Aorta (tissue), 5 donors: ENCODE measurements at places on chromosomes 11 and 22.
A peak's percentile ranks its signal among the peaks of the same experiment; 100 is the strongest.

GRCh38 chr22:41513391-41513790, 30.9 kb downstream of the POLR3H start:
- no peak for DNase-seq

DNA sequence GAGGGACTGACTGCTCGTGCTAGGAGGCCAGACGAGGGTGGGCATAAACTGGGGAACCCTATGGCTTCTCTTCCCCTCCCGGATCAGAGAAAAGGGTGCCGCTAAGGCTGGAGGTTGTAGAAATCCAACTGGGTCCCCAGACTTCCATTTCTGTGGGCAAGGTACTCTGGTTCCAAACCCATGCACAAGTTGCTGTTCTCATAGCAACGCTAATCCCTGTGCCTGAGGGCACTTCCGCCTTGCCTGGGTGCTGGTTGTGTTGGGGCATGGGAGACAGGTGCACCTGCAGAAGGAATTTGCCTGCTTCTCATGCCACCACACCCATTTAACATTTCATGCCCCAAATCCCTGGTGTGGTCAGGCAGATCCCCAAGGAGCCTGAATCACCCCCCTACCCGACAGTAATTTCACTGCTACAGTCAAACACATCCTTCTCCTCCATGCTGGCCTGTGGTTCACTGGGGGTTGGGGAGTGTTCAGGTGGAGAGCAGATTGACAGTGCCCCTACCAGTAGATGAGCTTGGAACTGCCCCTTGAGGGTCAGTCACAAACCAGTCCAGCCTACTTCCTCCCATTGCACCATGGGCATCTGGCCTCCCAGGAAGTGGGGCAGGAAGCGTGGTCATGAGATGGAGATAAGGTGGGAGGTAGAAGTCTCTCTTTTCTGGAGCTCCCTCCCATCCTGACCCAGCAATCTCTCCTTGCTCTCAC, 1.2 kb downstream of the C2CD2L start:
- peak; percentile 50 for DNase-seq

DNA sequence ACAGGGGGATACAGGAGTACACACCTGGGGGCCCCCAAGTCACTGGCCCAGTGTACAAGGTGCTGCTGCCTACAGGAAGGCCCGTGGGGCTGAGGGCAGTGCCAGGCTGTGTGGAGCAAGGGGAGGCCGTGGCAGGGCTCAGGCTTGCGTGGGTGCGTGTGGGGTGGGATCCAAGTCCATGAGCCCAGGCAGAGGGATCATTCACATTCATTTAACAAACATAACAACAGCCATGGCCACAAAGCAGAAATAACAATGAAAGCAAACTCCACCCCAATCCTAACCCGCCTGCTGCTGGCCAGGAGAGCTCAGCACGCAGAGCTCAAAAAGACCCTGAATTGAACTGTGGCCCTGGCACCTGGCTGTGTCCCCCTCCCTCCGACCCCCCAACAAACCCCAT, 17.0 kb upstream of the SCGB1A1 start:
- DNase-seq: no peak

- DNase-seq: no peak
These were observed 56.1 kb downstream of the RBFOX2 start for GRCh38 chr22:35972559-35972958.

- no peak for DNase-seq
These were observed 59.0 kb downstream of the CEP57 start for GRCh38 chr11:95849087-95849825.

- DNase-seq: no peak
These were observed 751 bp downstream of the MS4A10 start for GRCh38 chr11:60785806-60786361.

GRCh38 chr11:125874556-125875124, 12.8 kb upstream of the HYLS1 start:
- no peak for DNase-seq

GRCh38 chr11:32094923-32095322, 4.0 kb downstream of the RCN1 start:
- no peak for DNase-seq

DNA sequence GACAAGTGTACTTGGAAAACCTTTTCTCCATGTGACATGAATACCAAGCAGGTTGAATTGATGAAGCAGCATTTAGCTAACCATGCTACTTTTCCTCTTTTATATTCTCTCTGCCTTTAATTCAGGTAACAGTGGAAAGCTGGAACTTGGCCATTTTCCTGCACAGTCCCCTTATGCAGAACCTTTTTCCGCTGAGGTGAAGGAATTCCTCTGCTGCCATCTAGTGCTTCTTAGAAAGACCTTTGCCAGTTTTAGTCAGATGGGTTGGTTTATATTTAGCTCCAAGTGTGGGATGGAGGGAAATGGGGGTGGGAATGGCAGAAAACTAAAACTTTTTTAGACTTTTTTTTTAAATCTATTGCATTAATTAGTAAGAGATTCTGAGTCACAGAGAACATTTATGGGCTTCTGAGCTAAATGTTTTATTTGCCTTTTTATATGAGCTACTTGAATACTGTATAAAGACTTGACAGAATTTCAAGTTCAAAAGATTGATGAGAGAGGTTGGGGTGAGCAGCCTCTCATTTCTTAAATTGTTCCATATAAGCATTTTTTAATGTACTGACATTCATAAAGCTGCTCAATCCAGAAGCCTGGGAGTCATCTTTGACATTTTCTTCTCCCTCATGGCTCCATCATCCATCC, 153.9 kb upstream of the ZC3H12C start:
- DNase-seq: no peak

DNA sequence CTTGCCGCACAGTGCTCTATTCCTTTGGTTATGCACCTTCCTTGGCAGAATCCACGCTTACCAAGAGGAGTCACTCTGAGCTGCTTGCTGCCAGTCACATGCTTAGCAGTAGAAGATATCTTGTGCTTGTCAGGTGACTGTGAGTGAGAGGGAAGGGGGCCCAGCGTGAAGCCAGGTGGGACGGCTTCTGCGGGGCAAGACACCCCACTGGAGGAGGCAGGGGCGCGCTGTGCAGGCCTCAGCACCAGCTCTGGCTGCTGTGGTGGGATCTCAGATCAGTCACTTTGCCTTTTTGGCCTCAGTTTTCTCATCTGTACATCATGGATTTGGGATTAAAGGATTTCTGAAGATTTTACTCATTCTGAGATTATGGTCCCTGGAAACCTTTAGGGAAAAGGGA, 63.9 kb upstream of the B3GAT1 start:
- DNase-seq: no peak

DNA sequence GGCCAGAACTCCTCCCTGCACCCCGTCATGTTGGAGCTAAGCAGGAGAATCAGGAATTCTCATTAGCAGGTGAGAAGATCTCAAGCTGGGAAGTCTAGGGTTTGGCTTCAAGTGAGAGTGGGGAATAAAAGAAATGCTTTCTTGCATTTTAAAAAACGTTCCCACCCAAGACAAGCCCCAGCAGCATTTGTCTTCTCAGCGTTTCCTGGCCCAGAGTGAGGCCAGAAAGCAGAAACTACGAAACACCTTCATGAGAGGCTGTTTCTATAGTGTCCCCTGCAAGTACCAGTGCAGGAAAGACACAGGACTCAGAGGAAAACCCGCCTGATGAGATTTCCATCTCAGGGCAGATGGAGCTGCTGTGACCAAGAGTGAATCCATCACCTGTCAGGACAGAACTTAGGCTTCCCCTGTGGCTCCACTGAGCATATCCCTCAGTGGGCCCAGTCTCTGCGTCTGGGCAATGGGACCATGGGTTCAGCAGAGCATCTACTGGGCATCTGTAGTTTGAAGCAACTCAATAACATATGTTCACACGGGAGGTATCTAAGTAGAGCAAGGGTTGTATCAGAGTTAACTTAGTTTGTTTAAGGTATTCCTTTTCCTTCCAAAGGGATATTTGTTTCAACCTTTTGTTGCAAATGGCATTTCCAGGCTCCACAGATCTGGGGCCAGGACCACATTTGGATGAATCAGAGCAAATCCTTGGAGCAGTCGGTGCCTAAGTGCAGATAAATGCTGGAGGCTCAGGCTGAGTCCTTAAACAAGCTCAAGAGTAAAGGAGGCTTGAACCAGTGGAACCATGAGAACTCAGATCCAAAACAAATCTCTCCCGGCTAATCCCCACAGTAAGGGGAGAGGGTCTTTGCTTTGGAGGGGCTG, 548.3 kb downstream of the MIAT start:
- DNase-seq: no peak

GRCh38 chr22:40178417-40179409, 988 bp downstream of the TNRC6B start:
- DNase-seq: no peak

GRCh38 chr11:101129203-101129943, at the start of gene PGR:
Gene PGR, minus strand, starts transcription at chr11:101129813. Its CDS starts 743 bp downstream, at chr11:101129070.
- peak; percentile 86 for DNase-seq

DNA sequence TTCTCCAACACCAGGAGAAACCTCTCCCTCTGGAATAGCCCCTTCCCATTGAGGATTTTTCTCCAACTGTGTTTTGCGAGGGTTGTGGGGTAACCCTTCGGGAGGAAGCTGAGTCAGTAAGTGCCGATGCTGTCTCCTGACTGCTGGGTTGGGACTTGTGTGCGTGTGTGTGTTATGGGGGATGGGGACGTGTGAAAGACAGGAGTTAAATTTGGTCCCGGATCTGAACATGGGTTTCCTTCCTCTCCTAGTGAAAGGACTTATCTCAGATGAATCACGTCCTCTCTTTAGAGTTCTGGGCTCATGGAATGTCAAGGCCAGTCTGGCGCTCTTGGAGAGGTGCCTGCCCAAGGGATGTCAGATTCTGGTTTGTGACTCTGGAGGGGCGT, 33.3 kb downstream of the KIAA1671 start:
- DNase-seq: peak; percentile 72

GRCh38 chr11:68658661-68659060, 25.7 kb upstream of the GAL start:
- DNase-seq: no peak

DNA sequence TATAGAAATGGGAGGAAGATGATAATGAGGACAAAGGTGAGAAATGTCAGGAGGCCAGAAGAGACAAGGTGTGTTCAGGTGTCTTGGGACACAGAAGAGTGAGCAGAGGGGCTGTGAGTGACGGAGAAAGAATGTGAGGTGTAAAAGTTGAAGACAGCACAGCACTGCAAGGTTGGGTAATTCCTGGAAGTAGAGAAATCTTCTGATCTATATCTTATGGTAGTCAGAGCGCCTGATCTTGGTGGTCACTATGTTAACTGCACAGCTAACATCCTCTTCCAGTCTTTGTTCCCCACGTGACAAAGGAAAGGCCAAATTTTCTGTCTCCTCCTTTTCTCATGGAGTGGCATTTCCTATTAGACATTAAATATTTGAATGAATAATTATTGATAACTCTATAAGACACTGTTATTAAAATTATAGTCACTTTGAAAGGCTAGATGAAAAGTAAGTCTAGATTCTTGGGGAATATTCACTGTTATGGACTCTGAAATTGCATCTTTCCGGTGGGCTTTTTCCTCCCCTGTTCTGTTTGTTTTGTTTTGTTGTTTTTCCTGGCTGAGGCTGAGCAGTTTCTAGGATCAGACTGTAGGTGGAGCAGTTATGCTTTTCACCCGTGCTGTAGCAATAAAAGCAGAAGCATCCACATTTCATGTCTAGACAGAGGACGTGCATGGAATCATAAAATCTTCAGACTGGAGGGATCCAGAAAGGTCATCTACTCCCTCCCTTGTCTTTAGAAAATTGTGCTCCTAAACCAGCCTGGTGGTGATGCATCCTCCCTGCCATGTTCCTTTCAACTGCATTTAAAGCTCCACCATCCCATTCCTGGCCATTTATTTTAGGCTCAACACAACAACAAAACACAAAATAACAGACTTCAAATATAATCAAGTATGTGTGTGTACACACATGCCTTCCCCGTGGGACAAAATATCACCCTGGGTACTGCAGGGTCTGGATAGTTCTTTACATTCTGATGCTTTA, 26.6 kb downstream of the SC5D start:
- DNase-seq: no peak

GRCh38 chr11:96178049-96178886, 164.7 kb downstream of the MAML2 start:
- no peak for DNase-seq

- DNase-seq: no peak
These were observed 86.5 kb upstream of the GALNT18 start for GRCh38 chr11:11708256-11708655.

DNA sequence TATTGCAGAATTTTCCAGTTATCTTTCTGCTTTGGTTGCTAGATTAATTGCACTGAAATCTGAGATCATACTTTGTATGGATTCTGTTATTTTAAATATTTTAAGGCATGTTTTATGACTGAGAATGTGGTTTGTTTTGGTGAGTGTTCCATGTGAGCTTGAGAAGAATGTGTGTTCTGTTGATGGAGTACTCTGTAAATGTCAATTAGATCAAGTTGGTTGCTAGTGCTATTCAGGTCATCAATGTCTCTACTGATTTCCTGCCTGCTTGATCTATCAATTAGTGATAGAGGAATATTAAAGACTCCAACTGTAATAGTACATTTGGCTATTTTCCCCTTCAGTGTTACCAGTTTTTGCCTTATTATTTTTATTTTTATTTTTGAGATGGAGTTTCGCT, 64.3 kb upstream of the SHANK2 start:
- no peak for DNase-seq

GRCh38 chr11:1371836-1372465, 17.8 kb upstream of the BRSK2 start:
- DNase-seq: peak; percentile 73

GRCh38 chr22:27756212-27756660, 45.3 kb downstream of the MN1 start:
- DNase-seq: peak; percentile 57

GRCh38 chr11:2586793-2587131, 113.0 kb downstream of the KCNQ1OT1 start:
- DNase-seq: peak; percentile 39

GRCh38 chr22:20488946-20489345, 6.6 kb downstream of the KLHL22 start:
- DNase-seq: no peak

DNA sequence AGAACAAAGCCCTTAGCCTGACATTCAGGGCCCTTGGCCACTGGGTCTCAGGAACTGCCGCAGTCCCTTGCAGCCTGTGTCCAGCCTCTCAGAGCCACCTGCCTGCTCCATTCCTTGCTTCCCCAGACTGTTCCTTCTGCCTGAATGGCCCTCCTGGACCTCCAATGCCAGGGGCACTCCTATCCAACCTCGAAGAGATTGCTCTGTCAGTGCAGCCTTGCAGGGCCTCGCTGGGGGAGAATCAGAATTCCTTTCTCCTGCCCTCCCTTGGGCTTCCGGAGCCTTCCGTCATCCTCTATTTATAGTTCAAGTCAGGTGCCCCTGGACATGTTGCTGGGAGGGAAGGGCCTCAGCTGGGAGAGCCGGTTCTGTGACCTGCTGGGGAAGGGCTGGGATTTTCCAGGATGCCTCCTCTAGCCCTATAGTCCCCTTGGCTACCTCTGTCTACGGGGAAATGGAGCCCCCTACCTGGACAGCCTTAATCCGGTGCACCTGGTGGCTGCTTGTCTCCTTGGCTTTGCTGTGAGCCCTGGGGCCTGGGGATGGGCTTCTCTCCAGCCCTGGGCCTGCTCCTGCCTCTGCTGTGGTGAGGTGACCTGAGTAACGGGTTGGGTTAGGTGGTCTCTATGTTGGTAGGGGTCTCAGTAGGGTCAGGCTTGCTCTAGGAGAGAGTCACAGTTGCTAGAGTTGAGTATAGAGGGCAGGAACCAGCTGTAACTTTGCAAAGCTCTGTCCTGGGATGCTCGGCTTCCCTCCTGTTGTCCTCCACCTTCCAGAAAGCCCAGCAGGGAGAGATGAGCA, 45.9 kb upstream of the SYT7 start:
- no peak for DNase-seq

- peak; percentile 62 for DNase-seq
These were observed 2.9 kb downstream of the TCIRG1 start for GRCh38 chr11:68041617-68042218.
